ENCODE measurements at places on chromosomes 16 and 17.

- no peak for DNase-seq
Measured at GRCh38 chr16:15477802-15478201, 43.4 kb downstream of the BMERB1 start.

GRCh38 chr16:30351586-30352419 lies 3.3 kb downstream of the CD2BP2 start:
- DNase-seq, result no peak

GRCh38 chr17:80944326-80944725 lies 47.3 kb upstream of the CHMP6 start:
- DNase-seq, result no peak

DNA sequence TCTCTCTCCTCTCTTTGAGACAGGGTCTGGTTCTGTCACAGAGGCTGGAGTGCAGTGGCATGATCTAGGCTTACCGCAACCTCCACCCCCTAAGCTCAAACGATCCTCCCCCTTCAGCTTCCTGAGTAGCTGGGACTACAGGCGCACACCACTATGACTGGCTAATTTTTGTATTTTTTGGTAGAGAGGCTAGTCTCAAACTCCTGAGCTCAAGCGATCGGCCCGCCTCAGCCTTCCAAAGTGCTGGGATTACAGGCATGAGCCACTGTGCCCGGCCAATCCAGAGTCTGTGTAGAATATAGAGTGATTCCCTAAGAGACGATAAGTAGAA lies 65.8 kb upstream of the RPH3AL start:
- no peak for DNase-seq

- DNase-seq, result no peak
Measured at GRCh38 chr17:27976331-27976730, 66.1 kb upstream of the NLK start.

DNA sequence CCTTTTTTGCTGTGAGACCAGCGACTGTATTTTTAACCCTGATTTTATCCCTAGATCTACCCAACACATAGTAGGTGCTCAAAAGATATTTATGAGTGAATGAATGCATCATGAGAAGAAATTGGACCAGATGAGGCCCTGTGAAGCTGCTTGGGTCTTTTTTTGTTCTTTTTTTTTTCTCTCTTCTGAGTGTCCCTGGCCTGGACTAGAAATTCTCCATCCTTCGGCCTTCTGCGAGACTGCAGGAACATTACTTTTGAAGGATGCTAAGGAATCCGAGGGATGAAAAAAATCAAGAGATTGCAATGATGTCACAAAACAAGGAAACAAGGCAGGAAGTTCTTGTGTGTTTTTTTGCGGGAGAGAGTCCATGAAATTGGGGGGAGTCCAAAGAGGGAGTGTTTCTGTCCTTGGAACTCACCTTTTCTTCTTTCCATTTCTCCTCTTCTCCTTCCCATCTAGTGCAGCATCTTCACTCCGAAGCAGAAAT lies 560 bp upstream of the RUSF1 start:
- no peak for DNase-seq

- no peak for DNase-seq
Measured at GRCh38 chr16:68779891-68780290, 42.8 kb downstream of the CDH1 start.

DNA sequence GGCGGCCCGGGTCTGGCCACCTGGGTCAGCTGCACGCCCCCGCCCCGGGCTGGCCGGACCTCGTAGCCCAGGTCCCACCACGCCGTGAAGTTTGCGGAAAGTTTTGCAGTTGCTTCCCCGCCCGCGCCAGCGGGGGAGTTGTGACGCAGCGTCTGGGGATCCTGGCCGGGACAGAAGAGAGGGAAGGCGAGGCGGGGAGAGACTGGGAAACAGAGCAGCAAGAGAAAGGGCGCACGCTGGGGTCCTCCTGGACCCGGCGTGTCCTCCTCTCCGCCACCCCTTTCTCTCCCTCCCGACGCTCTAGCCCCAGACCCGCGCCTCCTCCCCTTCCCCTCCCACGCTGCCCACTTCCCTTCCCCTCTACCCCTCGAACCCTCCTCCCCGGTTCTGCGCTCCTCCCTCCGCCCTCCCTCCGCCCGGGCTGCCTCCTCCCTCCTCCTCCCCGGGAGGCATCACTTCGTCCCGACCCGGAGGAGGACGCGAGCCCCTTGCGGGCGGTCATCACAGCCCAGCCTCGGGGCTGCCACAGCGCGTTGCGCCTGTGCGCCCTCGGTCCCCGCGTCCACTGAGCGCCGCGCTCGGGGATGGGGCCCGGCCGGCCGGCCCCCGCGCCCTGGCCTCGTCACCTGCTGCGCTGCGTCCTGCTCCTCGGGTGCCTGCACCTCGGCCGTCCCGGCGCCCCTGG lies at the start of gene MRC2:
Gene MRC2 (plus strand): TSS at position 452 of the 685 bp plus-strand sequence. CDS start 133 bp downstream, at position 585.
- DNase-seq, result no peak

DNA sequence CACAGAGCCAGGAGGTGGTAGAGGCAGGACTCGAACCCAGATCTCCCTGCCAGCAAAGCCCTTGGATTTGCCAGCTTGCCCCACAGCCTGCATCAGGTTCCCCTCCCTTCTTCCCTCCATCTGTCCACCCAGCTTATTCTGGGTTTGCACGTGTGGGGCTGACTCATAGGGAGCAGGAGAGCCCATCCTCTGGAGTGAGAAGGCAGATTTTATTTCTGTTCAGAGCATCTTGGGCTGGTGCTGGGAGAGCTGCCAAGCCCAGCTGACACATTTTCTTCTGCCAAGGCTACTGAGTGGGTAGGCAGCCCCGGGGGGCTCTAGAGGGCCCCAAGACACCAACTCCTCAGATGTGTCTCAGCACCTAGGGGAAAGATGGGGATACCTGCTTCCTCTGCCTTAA lies 106.3 kb upstream of the CRHR1 start:
- DNase-seq, result peak; percentile 87

DNA sequence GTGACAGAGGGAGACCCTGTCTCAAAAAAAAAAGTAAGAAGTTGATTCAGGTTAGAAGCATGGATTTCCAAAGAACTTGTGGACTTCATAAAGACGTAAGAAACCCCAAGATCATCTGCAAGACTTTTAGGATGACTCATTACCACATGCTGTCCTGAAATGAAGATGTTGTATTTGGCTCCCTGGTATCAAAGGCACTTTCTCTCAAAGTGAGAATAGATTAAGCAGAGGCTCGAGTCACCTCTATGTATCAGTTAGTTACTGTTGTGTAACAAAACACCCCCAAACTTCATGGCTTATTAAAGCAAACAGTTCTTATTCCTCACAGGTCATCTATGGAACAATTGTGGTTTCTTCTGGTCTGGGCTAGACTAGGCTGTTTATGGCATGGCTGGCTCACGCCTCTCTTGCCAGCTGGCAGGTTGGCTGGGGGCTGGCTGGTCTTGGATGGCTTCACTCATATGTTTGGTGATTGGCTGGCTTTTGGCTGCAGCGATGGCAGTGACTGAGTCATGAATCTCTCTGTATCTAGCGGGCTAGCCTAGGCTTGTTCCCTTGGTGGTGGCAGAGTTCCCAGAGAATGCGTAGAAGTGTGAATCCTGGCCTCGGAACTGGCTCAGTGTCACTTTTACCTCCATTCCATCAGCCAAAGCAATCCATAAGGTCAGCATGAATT lies 60.4 kb upstream of the MSI2 start:
- no peak for DNase-seq

GRCh38 chr16:48879223-48880122 lies 269.5 kb upstream of the N4BP1 start:
- DNase-seq, result no peak

DNA sequence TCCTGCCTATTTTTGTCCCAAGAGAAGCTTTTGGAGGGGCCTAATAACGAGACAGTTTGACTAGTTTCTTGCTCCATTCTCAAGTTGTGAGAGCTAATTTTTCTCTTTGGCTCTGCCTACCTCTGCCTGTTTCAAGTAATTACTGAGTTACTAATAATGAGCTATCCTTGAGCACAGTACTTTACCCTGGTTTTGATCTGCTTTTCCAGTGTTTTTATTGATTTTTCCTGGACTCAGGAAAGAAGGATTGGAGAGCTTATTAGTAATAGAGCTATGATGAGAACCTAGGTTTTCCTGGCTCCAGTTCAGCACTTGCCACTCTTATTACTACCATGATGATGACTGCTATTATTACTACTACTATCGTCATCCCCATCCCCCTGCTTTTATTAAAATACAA lies 106.7 kb downstream of the HS3ST3B1 start:
- DNase-seq, result no peak

DNA sequence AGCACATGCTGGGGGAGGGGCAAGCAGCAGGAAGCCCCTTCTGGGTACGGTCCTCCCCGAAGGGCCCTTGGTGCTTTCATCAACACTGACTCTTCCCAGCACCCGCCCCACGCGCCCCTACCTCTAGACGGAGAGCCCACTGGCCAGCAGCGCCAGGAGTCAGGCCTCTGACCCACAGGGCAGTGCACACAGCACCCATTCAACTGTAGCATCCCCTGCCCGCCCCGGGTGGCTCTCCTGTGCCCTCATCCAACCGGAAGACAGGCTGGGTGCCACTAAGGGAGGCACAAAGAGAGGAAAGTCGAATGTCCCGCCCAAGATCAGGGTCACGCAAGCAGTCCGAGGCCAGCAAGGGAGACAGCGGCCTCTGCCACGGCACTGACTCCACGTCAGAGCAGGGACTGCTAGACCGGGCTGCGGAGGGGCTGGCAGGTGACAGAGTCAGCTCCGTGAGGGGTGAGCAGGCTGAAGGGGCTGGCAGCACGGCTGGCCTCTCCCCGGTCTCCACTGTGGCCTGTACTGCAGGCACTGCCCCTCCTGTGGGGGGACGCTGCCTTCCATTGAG lies 9.8 kb downstream of the MSRB1 start:
- DNase-seq, result no peak

GRCh38 chr17:50482110-50482509 lies 3.5 kb downstream of the RSAD1 start:
- DNase-seq, result no peak

DNA sequence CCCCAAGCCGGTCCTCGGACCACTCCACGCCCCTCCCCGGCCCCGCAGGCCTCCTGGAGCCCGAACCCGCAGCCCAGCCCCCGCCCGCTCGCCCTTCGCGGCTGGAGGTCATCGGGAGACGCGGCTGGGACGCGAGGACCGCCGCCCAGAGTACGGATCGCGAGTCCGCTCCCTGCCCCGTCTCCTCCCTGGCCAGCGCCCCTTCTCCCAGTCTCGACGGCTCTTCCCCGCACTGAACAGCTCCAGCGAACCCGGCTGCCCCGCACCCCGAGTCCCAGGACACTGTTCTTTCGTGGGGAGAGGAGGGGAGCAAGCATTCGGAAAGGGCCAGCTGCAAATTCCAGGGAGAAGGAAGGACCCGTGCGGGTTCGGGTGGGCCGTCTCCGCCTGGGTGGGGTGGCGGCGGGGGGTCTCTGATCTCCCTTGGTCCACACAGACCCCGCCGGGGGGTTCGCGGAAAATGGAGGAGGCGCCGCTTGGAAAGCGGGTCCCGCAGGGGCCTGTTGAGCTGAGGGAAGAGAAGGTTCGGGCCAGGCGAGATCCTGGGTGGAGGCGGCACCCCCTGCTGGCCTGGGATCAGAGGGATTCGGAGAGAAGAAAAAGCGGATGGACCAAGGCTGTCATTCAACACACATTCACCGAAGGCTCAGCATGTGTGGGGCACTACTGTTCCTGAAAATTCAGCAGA lies 632 bp upstream of the RTN4RL1 start:
- DNase-seq, result peak; percentile 15

GRCh38 chr16:56708525-56709442 lies 21.1 kb upstream of the NUP93 start:
- no peak for DNase-seq

- DNase-seq, result no peak
Measured at GRCh38 chr17:8153525-8153956, 1.3 kb upstream of the PER1 start.

GRCh38 chr17:80856863-80857755 lies 134.5 kb upstream of the CHMP6 start:
- no peak for DNase-seq

- DNase-seq, result peak; percentile 73
Measured at GRCh38 chr16:62933929-62934328, 897.7 kb upstream of the CDH8 start.

GRCh38 chr16:1940273-1941161 lies 2.5 kb downstream of the MSRB1 start:
- DNase-seq, result no peak

DNA sequence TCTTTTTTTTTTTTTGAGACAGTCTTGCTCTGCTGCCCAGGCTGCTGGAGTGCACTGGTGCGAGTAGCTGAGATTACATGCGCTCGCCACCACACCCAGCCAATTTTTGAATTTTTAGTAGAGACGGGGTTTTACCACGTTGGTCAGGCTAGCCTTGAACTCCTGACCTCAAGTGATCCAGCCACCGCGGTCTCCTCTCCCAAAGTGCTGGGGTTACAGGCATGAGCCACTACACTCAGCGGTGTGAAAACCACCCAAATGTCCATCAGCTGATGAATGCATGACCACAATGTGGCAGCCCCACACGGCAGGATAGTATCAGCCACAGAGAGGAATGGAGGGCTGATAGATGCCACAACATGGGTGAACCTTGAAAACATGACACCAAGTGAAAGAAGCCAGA lies 2.1 kb downstream of the P2RX5 start:
- no peak for DNase-seq

- peak; percentile 43 for DNase-seq
Measured at GRCh38 chr17:63529711-63530556, 6.8 kb downstream of the KCNH6 start.

All from DMS 273 treated with DMSO at 0.1 percent for 48 hours (cell line).